ENCODE measurements at places on chromosomes 7 and 10.

GRCh38 chr7:27547401-27547800 lies 115.3 kb downstream of the HIBADH start:
- DNase-seq: no peak

- no peak for DNase-seq
These were observed 246.2 kb upstream of the AKR1E2 start for GRCh38 chr10:4579844-4580243.

DNA sequence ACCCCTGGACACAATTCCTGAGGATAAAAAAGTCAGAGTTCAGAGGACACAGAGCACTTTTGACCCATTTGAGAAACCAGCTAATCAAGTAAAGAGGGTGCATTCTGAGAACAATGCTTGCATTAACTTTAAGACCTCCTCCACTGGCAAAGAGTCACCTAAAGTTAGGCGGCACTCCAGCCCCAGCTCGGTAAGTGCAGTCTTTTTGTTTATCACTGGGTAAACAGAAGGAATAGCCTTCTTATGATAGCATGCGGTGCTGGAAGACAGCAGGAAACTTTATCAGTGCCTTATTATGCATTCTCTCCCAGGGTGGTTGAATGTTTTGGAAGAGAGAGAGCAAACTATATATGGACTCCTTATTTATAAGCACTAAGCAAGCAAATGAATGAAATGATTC lies 130.5 kb downstream of the CDK14 start:
- DNase-seq: no peak

- DNase-seq: no peak
These were observed 347.8 kb downstream of the ETV1 start for GRCh38 chr7:13641714-13642113.

DNA sequence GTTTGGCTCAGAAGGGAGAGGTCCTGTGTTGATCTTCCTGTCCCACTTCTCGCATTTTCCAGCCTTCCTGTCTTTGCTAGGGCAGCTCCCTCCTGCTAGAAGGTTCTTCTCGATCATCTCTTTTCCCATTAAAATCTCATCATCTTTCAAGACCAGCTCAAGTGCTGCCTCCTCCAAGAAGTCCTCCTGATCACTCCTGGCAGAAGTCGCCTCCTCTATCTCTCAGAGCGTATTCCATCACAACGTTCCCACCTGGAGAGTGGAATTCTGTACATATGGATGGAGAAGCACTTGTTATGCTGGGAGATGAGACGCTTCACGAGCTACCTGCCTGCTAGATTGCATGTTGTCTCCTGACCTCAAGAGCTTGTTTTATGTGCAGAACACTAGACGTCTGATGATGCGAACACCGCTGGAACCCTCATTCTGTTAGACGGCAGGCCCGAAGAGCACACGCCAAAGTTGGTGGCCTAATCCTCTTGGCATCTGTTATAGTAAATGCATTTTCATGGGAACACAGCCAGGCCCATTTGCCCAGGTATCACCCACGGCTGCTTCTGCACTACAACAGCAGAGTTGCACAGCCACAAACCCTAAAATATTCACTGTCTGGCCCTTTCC lies 68.0 kb upstream of the INSIG1 start:
- DNase-seq: no peak

GRCh38 chr7:421136-421991 lies 98.3 kb downstream of the PDGFA start:
- no peak for DNase-seq

GRCh38 chr7:99860281-99861127 lies 16.3 kb downstream of the OR2AE1 start:
- no peak for DNase-seq

DNA sequence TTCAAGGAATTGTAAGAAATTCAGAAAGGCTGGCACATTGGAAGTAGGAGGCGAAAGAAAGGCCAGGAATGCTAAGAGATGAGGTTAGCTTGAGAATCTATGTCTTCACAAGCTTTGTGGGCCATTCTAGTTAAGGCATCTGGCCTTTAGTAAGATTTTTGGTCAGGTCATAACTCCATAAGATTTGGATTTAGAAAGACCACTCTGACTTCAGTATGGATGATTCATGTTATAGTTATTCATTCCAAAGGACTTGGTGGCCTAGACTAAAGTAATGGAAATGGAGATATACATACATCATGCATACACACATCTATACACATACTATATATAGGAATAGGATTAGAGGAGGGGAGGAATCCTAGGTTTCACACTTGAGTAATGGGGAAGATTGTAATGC lies 77.5 kb downstream of the SEPTIN7 start:
- no peak for DNase-seq

GRCh38 chr7:101333912-101334311 lies 12.3 kb upstream of the IFT22 start:
- DNase-seq: no peak

DNA sequence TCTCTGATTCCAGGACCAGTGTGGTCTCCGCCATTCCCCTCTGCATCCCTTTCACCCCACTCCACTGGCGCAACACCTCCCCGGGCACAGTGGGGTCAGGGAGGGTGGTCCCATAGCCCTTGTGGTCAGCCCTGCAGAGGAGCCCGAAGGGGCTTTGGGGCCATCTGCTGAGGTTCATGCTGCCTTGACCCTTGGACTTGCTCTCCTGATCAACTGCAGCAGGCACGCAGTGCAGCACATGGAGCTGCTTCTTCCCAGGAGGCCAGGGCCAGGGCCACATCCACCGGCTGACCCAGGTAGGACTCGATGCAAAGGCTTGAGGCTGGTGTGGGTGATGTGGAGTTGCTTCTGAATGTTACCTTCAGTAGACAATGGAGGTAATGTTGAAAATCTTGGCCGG lies 35.1 kb downstream of the PDIA4 start:
- DNase-seq: no peak

DNA sequence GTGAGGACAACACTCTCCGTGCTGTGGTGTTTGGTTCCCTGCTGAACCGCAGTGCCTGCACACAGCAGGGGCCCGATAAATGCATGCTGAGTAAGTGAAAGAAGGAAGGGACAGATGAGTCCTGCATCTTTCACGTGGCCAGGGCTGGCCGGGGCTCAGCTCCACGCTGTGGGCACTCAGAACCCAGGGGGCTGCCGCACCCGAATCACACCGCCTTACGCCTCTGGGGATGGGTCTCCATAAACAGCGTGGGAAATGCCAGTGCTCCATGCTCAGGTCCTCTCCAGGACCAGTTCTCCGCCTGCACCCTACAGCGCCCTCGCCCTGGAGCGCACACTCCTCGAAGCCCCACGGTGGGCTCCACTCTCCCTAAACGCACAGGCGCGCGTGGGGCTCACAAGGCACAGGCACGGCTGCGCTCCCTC lies 38.1 kb downstream of the RASGEF1A start:
- peak; percentile 1 for DNase-seq

DNA sequence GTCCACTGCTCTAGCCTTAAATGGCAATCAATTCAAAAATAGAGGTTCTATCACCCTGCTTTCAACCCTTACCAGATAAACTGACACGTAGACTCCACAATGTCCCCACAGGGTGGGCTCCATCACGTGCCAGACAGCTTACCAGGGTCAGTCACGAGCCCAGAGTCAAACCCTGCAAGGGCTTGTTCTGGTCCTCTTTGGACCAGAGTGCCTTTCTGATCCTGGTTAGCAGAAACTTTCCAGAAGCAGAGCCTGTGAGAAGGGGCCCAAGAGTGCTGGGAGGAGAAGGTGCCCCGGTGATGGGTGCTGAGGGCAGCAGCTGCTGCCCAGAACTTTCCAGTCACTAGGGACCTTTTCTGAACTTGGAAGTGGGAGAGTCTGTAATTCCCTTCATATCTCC lies 354 bp upstream of the GIMAP5 start:
- DNase-seq: no peak

- no peak for DNase-seq
These were observed 79.6 kb downstream of the SEC61G start for GRCh38 chr7:54679490-54679817.

- DNase-seq: no peak
These were observed 26.8 kb upstream of the TRUB1 start for GRCh38 chr10:114911052-114911711.

DNA sequence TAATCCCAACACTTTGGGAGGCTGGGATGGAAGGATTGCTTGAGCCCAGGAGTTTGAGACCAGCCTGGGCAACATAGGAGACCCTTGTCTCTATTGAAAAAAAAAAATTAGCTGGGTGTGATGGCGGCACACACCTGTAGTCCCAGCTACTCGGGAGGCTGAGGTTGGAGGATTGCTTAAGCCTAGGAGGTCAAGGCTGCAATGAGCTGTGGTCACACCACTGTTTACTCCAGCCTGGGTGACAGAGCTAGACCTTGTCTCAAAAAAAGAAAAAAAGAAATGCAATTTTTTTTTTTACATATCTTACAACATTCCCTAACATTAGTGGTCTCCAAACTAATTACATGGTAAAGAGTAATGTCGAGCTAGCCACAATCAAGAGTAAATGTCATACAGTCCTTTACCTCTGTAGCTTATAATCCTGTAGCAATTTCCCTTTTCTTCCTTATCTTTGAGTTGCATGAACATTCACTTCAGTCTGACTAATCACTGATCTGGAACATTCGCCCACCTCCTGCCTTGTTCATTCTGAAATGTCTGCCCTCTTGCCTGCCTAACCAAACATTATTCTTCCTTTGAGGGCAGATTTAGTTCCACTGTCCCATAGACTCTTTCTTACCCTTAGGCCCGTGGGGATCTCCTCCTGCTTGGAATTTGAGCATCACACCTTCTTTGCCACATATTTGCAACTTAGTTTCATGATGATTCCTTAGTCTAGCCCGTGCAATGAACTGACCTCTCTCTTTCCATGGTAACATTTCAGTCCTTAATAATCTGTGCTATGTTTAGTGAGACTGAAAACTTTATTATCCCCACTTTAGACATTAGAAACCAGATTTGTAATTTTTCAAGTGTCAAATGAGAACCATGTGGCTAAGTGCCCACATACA lies 4.8 kb upstream of the VCL start:
- no peak for DNase-seq

GRCh38 chr10:131134651-131135050 lies 176.9 kb downstream of the TCERG1L start:
- DNase-seq: no peak

- no peak for DNase-seq
These were observed 54.7 kb upstream of the MRLN start for GRCh38 chr10:59807629-59808620.

DNA sequence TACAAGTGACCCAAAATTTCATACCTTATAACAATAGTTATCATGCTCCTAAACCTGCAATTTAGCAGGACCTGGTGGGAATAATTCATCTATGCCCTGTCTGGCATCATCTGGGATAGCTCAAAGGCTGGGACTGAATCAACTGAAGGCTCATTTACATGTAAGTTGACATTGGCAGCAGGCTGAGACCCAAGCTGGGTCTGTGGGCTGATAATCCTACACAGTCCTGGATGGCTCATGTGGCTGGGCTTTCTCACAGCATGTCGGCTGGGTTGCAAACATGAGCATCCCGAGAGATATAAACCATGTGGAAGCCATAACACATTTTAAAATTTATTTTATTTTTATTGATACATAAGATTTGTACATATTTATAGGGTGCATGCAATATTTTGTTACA lies 19.5 kb upstream of the ABCB5 start:
- no peak for DNase-seq

- DNase-seq: no peak
These were observed 36.6 kb downstream of the ABI1 start for GRCh38 chr10:26824015-26824690.

GRCh38 chr7:132836746-132837145 lies 245.1 kb downstream of the CHCHD3 start:
- no peak for DNase-seq

DNA sequence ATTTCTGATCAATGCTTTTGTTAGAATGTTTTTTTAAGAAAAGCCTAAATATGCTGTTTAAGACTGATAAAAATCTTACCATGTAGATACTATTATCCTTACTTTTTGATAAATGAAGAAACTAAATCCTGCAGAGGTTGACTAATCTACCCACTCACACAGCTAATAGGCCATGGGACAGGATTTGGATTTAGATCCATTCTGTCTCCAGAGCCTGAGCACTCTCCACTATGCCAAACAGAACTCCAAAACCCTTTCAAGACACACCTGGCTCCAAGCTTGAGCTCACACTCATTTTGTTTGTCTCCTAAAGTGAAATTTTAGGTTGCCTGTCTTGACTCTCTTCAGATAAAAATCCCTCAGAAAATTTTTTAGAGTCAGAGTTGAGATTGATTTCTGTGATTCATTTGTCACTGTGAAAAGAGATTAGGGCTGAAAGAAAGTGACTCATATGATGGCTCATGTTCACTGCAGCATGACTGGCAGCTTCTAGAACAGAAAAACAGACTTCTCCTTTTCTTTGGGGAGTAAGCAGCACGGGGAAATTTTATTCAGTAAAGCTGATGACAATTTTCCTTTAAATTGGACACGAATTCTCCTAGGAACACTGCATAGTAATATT lies 132.3 kb upstream of the POT1 start:
- DNase-seq: no peak

- DNase-seq: no peak
These were observed 114.9 kb downstream of the MGMT start for GRCh38 chr10:129581827-129582411.

- no peak for DNase-seq
These were observed 463.6 kb downstream of the PLXNA4 start for GRCh38 chr7:132112657-132113056.

GRCh38 chr10:114300036-114300645 lies 61.1 kb downstream of the VWA2 start:
- no peak for DNase-seq

- DNase-seq: no peak
These were observed 70.0 kb upstream of the ZMIZ2 start for GRCh38 chr7:44678471-44679179.

- DNase-seq: no peak
These were observed 15.4 kb downstream of the OGDHL start for GRCh38 chr10:49746626-49747302.

- peak; percentile 79 for DNase-seq
These were observed 277.6 kb downstream of the GATA3 start for GRCh38 chr10:8331896-8332729.

DNA sequence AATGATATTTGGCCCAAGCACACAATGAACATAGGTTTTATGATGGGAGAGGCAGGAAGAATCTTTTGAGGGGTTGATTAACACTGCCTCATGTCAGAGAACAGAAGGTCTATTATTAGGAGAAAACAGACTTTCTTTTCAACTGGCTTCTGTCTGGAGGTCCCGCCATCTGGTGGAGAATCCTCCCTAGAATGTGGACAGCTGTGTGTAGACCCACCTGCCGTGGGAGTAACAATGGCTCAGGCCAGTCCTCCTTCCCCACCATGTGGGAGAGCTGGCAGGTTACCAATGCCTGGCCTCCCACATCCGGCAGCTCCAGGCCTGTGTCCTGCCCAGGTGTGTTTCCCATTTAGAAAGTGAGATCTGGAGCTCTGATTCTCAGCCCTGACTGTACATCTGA lies 70.4 kb upstream of the AOAH start:
- DNase-seq: no peak

All from stimulated activated CD4-positive, alpha-beta T cell treated with anti-CD3 and anti-CD28 coated beads, Interleukin-15, amount 100 ng/mL, for 1 hour (primary cell).